HS-5 (cell line): ENCODE measurements at places on chromosomes 12 and 14.

DNA sequence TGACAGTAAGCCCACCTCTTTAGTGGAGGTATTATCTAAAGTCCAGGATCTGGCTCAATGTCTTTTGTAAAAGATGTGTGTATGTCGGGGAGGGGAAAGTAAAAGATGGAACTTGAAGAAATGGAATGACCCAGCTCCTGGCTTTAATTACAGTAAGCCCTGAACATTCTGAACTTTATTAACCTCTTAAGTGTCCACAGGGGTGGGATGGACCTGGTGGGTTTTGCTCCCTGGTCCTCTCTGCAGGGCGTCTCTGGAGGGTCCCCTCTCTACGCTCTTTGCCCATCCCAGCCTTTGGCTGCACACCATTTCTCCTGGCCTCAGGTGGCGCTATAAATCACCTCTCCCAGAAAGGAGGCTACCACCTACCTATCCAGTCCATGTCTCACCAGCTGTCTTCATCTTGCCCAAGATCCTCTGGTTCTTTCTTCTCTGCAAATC, 3.7 kb upstream of the CISTR start:
- no peak for DNase-seq

- no peak for DNase-seq
Measured at GRCh38 chr12:122381021-122381420, 41.4 kb downstream of the CLIP1 start.

- DNase-seq = no peak
Measured at GRCh38 chr12:124389138-124389724, 94.3 kb downstream of the RFLNA start.

- peak; percentile 91 for DNase-seq
Measured at GRCh38 chr12:55713721-55714120, 2.1 kb upstream of the BLOC1S1 start.

DNA sequence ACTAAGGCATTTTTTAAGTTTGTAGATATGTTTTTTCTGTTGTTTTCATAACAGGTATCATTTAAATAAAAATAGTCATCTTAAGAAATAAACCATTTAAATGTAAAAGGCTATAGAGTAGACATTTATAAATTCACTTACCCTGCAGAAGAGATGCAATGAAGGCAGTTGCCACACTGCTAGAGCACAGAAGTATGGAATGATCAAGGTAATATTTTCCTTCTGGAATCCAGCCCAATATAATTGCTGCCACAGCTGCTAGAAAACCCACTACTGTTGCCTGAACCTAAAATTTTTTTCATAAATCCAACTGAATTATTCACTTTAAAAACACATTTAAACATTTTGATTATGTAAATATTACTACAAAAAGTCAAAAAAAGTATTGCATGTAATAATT, 69.2 kb downstream of the SLC41A2 start:
- no peak for DNase-seq

GRCh38 chr12:5510251-5510805, 78.4 kb downstream of the NTF3 start:
- no peak for DNase-seq

DNA sequence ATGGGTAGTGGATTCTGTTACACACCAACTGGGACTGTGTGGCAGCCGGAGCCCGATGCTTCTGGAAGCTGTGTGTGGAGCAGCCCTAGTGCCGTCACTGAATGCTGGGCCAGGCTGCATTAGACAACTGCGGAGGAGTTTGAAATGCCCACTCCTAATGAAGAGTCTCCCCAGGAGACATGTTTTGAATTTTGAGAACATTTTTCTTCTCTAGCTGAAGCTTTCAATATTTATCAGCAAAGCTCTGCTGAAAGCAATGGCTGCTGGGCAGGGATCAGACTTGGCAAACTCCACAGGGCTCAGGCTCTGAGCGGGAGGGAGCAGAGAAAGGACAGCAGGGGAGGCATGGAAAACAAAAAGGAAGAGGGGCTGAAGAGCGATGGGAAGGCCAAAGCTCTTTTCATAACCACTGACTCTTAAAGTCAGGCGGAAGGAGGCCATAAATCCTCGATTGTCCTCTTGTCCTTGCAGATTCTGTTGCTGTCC, 189.1 kb downstream of the MON2 start:
- DNase-seq = no peak

DNA sequence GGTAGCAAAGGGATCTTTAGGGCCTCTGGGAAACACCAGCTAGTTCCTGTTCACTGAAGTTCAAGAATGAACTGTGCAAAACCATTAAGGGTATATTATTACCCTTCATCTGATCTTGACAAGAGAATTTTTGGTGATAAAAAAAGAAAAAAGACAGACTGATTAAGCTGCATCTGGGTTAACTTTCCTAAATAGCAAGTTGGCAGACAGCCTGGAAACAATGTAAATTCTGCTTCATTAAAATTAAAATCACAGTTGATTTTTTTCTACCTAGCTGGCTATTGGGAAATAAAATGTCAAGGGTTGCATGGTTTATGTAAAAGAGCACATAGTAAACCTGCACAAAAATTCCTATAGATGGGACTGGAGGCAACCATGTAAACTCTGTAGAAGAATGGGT, 126.6 kb upstream of the PRKD1 start:
- DNase-seq = no peak

- DNase-seq = no peak
Measured at GRCh38 chr14:53062856-53063255, 90.3 kb downstream of the DDHD1 start.

DNA sequence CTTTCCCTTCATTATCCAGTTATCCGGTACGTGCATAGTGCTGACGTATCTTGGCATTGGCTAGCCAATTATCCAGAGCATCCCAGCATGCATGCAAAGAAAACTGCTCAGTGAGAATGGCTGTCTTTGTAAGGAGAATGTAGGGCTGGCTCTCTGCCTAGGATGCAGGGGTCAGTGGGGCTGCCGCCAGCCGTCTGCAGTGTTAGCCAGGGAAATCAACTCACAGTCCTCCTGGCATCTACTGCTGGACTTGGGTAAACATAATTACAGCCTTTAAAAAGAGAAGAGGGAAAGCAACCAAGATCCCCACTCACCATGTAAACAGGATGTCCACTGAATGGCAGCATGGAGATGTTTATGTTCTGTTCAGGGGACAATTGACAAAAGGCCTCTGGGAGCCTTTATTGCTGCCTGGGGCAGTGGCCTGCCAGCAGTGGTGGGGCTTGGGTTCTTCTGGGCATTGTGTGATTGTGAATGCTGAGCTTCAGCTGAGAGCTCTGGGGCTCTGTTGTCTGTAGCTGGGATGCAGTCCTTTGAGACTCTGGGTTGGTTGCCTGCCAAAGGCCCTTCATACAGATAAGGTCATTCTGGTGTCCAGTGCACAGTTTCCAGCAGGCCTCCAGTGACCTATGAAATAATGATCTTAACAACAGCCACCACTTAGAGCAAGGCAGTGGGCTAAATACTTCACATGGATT, 121.8 kb downstream of the TBC1D30 start:
- DNase-seq = no peak

DNA sequence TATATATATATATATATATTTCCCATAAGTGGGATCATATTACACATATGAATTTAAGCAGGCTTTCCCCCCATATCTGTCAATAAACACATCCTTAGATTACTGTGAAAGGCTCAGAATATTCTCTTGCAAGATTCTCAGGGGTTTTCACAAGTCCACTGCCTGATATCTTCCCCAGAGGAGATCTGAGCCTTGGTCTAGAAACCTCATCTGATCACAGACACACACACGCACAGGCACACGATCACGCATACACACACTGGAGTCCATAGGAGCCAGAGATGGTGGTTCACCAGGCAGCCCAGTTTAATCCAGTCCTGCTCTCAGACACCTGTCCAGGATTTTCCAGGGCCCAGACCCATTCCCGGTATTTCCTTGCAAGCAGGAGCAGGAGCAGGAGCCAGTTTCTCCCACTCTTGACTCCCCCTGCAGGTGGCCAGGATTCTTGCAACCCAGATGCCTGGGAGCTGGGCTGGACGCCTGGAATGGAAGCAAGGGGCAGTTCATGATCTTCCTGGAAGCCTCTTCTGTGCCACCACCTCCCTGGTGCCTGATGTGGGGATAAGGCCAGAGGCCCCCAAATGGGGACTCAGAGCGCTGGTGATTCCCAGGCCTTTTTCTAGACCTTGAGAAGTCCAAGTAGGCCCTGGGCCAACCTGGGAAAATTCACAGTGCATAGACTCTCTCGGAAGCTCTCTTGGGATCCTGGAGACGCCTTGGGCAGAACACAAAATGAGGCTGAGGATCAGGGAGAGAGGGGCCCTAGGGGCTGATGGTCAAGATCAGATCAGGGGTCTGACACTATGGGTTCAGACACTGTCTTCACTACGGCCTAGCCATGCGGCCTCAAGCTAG, 16.5 kb upstream of the KRT78 start:
- no peak for DNase-seq

- no peak for DNase-seq
Measured at GRCh38 chr14:41607966-41608663, 1.4 kb downstream of the LRFN5 start.

DNA sequence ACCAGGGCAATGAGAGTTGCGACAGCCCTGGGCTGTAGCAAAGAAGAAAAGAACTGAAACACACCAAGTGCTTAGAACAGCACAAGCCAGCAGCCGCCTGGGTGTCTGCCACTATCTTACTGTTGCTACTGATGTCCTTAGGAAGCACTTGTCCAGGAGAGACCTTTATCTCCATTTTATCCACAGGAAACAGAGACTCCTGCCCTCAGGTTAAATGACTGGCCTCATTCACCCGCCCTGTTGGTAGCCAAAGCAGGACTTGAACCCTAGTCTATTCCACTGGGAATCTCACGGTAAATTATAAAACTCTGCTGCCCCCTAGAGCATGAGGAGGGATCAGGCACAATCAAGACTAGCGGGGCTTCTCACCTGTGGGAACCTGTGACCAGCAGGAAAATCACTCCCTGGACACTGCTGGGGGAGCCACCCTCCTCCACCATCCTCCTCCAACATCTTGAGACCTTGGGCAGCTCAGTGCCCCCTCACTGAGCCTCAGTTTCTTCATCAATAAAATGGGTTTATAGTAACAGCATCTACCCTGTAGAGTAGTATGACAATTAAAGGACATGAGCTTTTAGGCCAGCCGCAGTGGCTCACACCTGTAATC, 20.5 kb upstream of the TESC start:
- no peak for DNase-seq

DNA sequence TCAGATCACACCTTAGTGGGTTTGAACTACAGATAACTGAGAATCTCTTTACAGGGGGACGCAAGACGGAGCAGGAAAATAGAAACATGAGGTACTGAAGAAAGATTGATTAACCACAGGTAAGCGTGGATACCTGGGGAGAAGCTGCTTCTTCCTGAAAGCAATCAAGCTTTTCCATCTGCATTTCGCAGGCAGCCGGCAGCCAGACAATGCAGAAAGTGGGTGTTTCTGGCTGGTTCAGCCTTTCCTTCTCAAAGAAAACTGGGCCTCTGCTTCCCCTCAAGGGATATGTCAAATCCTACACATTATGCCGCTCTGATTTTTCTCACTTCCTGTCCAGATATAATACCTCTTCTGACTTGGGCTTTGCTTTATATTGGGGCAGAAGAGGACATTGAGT, 39.1 kb upstream of the PPFIA2 start:
- DNase-seq = no peak

GRCh38 chr14:97692084-97692483, 894.9 kb downstream of the VRK1 start:
- no peak for DNase-seq

DNA sequence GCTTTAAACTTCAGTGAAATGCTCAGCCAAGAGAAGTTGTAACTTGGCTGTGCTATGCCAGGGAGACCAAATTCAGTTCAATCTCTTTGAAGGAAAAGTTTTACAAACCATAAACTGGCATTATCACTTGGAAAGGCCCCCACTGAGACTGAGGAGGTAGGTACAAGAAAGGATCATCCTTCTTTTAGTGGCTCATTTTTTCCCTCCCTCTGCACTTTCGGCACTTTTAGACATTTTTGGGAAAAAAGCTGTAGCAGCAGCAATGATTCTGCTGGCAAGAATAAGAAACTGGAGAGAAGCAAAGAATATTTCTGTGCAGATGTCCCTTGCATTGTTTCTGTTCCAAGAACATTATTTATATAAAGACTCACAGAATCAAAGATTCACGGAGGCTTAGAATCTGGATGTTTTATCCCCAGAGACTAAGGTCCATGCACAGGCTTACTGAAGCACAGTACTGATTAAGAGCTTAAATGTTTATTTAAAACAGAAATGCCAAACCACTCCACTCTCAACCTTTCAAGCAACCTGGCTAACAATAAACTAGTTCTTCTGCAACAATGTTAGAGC, 12.3 kb downstream of the ZC2HC1C start:
- DNase-seq = no peak

GRCh38 chr14:58368956-58369355, 26.8 kb upstream of the TOMM20L start:
- no peak for DNase-seq

DNA sequence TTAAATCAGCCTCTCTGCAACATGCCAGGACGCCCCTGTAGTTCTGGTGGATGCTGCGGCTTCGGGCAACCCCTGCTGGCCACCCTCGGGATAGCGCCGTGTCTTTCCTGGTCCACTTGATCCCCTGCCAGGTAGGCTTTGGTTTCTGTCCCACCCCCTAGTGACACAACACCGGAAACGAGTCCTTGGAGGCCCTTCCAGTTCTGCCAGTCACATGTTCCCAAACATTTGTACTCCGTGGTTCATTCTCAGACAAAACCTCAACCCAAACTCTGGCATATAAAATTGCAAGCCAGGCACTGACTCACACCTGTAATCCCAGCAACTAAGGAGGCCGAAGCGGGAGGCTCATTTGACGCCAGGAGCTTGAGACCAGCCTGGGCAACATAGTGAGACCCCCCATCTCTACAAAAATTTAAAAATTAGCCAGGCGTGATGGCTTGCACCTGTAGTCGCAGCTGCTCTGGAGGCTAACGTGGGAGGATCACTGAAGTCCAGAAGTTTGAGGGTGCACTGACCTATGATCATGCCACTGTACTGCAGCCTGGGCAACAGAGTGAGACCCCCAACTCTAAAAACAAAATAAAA, 37.0 kb downstream of the RASAL1 start:
- peak; percentile 85 for DNase-seq

DNA sequence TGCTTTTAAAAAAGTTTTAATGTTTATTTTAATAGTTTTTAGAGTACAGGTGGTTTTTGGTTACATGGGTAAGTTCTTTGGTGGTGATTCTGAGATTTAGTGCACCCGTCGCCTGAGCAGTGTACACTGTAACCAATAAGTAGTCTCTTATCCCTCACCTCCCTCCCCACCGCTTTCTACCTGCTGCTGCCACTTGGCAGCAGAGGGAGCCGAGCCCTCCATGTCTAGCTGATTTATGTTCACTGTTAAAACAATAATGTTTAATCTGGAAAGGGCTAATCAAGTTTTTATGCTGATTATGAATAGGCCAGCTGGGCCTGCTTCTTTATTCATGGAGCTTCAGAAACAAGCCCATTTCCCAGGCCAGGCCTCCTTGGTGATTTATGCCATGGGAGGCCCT, 73.1 kb downstream of the ADCK1 start:
- DNase-seq = no peak

GRCh38 chr14:45060551-45060950, 23.4 kb upstream of the PRPF39 start:
- no peak for DNase-seq
